ENCODE measurements at places on chromosomes 16 and 17. TPM values are rescaled to one million over a fixed set of nuclear protein-coding genes. Genes with fewer than 3 reads are reported as not detected.

Gene EFNB3
- 0.16 TPM for total RNA-seq

Gene FOXN1
- not detected for total RNA-seq

Gene TAC4
- not detected for total RNA-seq

Gene UBB
- total RNA-seq = 2,148 TPM

Gene C17orf78
- not detected for total RNA-seq

Gene ACBD4
- total RNA-seq = 2.6 TPM

Gene HBM
- not detected for total RNA-seq

Gene GCGR
- total RNA-seq = not detected

Gene CLDN6
- 0.25 TPM for total RNA-seq

Gene ABCC12
- not detected for total RNA-seq

Gene OSGIN1
- total RNA-seq = 1.1 TPM

Gene ZSWIM7
- 21.6 TPM for total RNA-seq

Gene PRSS33
- not detected for total RNA-seq

Gene MEIOC
- not detected for total RNA-seq

Gene PRSS36
- 0.31 TPM for total RNA-seq

Gene CDRT4
- total RNA-seq = 4.9 TPM

Gene NPIPA7
- 0.81 TPM for total RNA-seq

Gene ARL5C
- total RNA-seq = not detected

Gene KRT36
- 0.16 TPM for total RNA-seq

Gene DUXB
- total RNA-seq = not detected

Gene SAMD14
- 14.1 TPM for total RNA-seq
